ENCODE measurements at places on chromosomes 4 and X.

GRCh38 chrX:82666355-82666754, 841.7 kb upstream of the POU3F4 start:
- DNase-seq: no peak

DNA sequence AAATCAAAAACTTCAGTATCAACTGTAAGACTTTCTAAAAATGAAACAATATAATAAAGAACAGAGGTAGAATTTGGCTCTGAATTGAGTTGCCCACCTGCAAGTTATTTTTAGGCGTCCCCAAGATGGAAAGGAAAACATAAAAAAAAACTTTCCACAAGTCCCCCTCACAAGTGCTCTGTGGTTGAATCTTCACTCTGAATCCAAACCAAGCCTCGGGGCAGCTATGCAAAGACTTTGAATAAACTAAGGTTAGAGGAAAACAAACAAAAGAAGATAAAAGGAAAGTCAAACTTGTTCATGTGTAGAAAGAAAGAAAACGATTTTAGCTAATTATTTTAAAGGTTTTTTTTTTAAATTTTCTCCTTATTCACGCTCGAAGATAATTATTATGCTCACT, 372.4 kb upstream of the SLIT2 start:
- DNase-seq: no peak

DNA sequence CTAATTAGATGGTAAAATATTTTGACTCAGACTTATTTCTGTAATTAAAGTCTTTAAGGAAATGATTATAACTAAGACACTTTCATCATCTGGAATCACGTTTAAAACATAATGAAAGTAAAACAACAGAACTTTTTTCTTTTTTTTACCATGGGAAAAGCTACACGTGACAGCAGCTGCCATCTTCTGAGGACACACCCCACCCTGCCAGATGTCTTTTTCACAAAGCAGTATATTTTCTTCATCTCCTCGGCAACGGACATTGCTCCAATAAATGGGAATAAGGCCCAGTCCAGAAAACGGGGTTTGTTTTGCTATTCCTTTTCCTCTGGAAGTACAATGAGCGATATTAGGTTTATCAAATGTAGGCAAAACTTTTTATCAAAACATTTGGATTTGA, 17.5 kb downstream of the PRSS12 start:
- no peak for DNase-seq

DNA sequence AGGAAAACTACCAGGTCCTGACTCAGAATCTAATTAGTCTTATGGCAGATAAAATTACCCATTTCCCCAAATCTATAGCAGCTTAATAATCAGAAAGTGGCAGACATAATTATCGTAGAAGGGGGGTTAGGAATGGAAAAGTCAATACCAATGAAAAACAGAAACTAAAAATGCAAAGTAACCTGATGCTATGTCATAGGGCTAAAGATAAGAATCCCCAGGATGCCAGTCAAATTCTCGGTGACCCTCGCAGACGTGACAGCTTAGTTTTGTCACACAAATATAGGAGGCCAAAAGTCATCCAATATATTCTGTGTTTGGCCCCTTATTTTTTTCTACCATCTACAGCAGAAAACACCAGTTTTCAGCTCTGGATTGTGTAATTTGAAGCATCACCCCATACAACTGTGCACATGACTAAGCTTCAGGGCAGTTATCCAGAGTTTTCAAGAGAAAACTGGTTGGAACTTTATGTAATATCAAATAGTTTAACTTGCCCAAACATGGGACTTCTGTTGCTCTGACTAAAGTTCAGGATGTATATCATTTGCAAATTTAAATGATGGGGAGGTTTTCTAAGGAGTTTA, 30.9 kb downstream of the RASSF6 start:
- DNase-seq: no peak

DNA sequence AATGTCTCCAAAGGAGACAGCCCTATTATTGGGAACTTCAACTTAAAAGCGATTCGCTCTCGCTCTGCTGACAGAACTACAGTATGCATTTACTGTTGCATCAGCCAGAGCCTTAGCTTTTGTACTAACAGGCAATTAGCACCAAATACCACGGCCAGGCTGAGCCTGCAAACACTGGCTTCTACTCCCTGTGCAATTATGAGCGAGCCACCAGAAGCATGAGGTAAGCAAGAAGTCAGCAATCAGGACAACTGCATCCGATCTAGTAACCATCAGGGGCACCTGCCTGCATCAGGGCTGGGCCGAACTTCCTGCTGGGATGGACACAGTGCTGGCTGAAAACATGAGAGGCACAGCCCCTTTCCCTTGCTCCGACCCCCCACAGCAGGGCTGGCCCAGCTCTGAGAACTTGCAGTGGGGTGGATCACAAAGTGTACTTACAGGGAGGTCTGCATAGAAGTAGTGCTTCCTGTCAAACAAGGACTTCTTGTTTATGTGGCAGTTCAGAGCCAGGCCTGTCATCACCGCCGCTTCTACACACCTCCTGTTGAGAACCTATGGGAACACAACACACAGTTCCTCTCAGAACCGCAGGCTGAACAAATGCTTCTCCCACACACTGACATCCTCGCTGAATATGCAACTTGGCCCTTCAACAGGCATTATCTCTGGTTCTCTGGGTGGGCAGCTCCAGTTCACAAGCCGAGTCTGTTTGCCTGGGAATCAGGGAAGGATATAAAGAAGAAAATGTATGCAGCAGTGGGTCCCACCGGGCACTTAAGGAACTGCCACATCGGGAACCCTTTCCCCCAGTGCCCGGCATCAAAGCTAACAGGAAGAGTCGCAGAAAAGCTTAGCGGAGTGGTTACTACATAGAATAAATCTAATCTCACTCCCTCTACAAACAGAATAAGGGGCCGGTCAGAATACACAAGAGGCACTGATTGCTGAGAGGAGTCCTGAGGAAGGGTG, 41.5 kb downstream of the GATB start:
- DNase-seq: no peak

- DNase-seq: no peak
Observed at GRCh38 chr4:24130637-24131036, 240.8 kb upstream of the PPARGC1A start.

DNA sequence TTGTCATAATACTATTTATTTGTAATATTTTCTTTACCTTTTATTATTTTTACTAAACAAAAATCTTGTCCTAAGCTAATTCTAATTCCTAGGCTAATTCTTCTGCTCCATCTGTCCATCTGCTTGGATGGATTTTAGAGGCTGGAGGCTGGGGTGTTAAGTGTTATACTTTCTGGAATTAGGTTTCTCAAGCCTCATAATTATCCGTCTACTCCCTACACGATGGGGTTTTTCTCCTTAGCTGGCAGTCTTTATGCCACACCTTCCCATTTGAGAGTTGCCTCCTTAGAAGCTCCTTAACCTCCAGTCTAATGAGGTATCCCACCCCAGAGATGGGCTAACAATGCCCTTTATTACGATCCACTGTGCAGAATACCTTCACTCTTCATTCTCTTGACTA, 37.6 kb upstream of the LGI2 start:
- no peak for DNase-seq

All from activated CD4-positive, alpha-beta T cell treated with anti-CD3 and anti-CD28 coated beads, Interleukin-2, amount 10 ng/mL, durations not matched to agents 7 days and 5 days (primary cell).